ENCODE measurements at places on chromosomes 3 and 15. TPM values are rescaled to one million over a fixed set of nuclear protein-coding genes. Genes with fewer than 3 reads are reported as not detected.
A peak's percentile ranks its signal among the peaks of the same experiment; 100 is the strongest.

PLA1A gene
- not detected for total RNA-seq

GP5 gene
- 3.3 TPM for total RNA-seq

ZNF592 gene
- 38.2 TPM for total RNA-seq

DNA sequence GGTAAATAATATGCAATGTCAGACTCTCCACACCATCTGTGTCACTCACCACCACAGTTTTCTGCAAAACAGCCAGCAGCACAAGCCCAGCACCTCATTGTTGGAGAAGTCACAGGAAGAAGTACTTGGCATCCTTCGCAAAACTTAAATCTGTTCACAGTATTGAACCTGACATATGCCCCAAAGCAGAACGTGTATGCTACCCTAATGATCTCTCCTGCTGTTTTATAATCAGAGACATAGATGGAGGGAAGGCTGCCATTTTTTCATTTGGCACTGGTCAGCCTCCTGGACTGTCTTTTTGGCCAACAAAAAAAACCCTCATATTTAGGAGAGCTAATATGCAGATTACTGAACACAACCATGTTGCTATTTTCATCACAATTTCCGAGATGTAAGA is 1272.9 kb downstream of the ROBO1 start:
- DNase-seq: no peak

GRCh38 chr3:1469687-1470086 is 376.9 kb downstream of the CNTN6 start:
- no peak for DNase-seq

DNA sequence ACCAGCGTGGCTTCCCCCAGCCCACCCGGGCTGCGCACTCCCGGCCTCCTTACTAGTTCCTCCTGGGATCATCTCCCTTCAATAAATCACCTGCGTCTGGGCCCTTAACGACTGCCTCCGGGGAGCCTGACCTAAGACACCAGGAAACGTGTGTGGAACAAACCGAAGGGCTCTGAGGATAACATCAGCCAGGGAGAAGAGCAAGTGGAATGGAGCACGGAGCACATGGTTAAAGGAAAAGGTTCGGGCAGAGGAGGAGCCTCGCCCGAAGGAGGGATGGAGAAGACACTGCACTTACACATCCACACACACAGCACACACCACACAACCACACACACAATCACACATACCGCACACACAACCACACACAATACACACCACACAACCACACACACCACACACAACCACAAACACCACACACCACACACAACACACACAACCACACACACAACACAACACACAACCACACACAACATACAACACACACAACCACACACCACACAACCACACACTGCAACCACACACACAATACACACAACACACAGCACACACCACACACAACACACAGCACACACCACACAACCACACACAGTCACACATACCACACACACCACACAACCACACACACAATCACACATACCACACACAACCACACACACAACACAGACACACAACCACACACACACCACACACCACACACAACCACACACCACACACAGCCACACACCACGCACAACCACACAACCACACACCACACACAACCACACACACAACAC is 24.7 kb downstream of the CPN2 start:
- no peak for DNase-seq

DNA sequence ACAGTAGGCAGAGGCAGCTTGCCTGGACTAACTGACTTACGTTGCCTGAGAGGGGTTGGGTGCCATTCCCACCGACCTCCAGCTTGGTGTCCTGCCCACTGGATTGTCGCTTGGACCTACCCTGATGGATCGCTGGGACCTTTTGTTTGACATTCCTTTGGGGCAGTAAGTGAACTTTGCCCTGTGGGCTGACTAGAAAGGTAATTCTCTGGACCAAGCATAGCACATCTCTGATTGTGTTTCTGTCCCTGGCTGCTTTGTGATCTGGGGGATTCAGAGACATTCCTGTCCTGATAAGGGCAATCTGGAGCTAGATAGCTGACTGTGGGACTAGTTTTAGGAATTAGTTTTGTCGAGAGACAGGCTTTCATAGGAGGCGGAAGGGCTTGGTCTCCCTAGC is 19.5 kb upstream of the IFT57 start:
- DNase-seq: no peak

DNA sequence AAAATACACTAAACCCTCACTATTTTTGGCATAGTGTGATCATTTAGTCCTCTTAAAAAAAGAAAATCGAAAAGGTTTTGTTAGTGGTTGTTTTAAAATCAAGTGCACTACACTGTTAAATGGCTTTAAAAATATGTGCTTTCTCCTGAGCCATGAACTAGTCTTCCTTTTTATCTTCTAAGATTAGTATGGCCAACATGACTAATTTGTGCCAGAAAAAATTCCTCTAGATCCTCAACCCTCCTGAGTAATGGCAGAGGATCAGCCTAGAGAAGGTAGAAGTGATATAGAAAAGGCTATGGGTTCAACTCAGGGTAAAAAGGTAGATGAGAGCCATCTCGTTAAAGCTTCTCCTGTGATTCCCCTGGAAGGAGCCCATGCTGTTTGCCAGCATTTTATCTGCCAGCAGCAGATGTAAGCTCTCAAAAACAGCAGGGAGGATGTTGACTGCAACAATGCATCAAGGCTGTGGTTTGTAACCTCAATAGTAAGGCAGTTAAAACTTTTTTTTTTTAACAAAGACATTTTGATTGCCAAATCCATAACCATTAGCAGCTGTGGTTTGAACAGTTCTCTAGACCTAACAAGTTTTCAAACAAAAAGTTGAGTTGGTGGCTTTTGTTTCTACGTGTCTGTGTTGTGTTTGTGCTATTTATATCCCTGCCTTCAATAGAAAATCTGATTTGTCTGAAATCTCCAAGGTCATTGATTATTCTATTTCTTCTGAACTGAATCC is 30.2 kb upstream of the ZNF609 start:
- DNase-seq: peak; percentile 35

Data from CD4-positive, alpha-beta T cell (primary cell).